ENCODE measurements at places on chromosomes 6 and 20.

DNA sequence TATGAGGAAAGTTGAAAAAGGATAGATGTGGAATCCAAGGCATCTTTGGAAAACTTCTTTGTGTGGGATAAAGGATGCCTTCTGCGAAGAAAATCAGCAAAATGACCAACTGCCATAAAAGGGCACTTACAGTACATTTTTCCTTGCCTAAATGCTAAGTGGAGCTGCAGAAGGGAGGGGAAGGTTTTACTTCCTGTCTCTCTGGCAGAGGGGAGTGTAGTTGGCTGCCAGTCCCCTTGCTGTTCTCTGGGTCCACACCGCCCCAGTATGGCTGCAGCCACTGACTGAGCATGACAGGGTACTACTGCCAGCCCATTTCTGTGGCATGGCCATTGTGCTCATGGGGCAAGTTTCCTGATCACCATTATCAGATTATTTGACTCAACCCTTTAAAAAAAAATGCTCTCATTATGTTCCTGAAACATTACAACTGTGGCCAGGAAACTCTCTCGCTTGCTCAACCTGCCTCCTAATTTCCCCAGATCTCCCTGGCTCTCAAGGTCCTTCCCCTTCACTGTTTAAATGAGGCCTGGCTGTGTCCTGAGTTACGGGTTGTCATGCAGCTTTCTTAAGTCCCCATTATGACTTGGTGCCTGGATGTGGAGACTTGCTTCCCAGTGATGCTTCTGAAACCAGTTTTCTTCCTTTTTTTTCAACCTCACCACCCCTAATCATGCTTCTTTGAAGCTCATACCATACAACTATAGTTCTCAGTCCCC, 34.5 kb upstream of the FAM184A start:
- no peak for DNase-seq

- DNase-seq: no peak
Observed at GRCh38 chr6:80165143-80165542, 58.7 kb downstream of the BCKDHB start.

GRCh38 chr20:17385798-17386197, 145.4 kb downstream of the BFSP1 start:
- no peak for DNase-seq

DNA sequence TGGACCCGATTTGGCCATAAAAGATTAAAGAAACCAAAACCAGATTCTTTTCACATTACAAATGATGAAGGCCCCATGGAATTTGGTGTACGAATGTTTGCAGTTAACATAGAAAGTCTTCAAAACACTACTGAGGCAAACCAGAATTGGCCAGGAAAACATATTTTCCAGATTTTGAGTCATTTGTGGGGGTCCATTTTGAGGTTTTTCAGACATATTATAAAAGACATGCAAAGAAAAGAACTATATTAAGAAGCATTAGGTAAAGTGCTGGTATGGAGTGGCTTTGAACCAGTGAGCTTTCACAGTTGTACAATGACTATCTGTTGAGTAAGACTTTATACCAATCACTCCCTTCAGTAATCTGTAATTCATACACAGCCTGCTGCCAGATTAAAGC, 168.9 kb upstream of the COL21A1 start:
- DNase-seq: no peak

DNA sequence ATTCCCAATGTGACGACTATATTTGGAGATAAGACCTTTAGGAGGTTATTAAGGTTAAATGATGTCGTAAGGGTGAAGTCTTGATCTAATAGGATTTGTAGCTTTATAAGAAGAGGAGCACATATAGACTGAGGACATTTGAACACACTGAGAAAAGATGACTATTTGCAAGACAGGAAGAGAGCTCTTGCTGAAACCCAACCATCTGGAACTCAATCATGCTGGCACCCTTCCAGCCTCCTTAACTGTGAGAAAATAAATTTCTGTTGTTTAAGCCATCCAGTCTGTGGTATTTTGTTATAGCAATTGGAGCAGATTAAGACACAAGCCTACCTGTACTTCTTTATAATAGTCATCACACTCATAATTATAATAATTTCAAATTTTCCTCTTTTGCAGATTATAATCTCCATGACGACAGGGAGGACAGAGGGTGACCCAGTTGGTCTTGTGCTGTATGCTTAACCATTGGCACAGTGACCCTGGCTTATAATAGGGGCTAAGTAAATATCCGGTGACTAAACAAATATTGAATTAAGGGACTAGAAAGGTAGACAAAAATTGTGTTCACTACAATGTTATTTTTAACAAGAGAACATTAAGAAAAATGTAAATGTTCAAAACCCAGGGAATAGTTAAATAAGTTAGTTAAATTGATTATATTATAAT, 206.4 kb upstream of the HDDC2 start:
- no peak for DNase-seq

GRCh38 chr6:33577718-33578117, 2.4 kb downstream of the BAK1 start:
- no peak for DNase-seq

GRCh38 chr6:11263291-11263775, 30.9 kb upstream of the NEDD9 start:
- DNase-seq: peak; percentile 54

GRCh38 chr6:156782691-156783320, 5.6 kb downstream of the ARID1B start:
- DNase-seq: no peak

DNA sequence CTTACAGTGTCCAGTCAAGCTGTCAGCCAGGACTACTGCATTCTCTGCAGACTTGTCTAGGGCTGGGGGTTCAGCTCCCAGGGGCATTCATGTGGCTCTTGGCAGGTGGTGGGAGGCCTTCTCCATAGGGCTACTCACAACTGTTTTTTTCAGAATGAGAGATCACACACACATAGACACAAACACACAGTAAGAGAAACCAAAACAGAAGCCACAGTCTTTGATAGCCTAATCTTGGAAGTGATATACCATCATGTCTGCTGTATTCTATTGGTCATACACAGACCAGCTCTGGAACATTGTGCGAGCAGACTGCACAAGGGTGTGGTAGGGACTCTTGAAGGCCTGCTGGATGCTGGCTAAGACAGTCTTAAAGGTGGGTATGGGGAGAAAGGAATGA, 13.5 kb downstream of the TMEM170B start:
- DNase-seq: no peak
